ENCODE measurements at places on chromosomes 6 and 20.

- no peak overlapping the region for H3K4me3 ChIP-seq
- no peak for DNase-seq
- H3K36me3 ChIP-seq: no peaks in the 10 kb centered on the region
- peaks cover 10% of the 10 kb centered on the region for H3K4me1 ChIP-seq
- no peaks in the 10 kb centered on the region for H3K27me3 ChIP-seq
These were observed 160.8 kb upstream of the PHACTR1 start for GRCh38 chr6:12555781-12556180.

GRCh38 chr6:106181664-106182418 lies 95.7 kb downstream of the PRDM1 start:
- peaks cover 18% of the 10 kb centered on the region for H3K36me3 ChIP-seq
- H3K27me3 ChIP-seq: no peaks in the 10 kb centered on the region
- H3K4me1 ChIP-seq: no peaks in the 10 kb centered on the region
- DNase-seq: no peak
- peak overlapping the region; percentile 57 for H3K27ac ChIP-seq
- peak overlapping the region; percentile 42 for H3K4me3 ChIP-seq

GRCh38 chr6:39361657-39362486 lies 39.4 kb upstream of the KCNK16 start:
- no peak for DNase-seq
- no peak overlapping the region for H3K27ac ChIP-seq
- H3K27me3 ChIP-seq: peaks cover 9% of the 10 kb centered on the region
- peaks cover 19% of the 10 kb centered on the region for H3K4me1 ChIP-seq
- H3K36me3 ChIP-seq: no peaks in the 10 kb centered on the region

GRCh38 chr6:54315656-54316055 lies 7.4 kb downstream of the TINAG start:
- H3K4me1 ChIP-seq: no peaks in the 10 kb centered on the region
- H3K36me3 ChIP-seq: no peaks in the 10 kb centered on the region
- no peak overlapping the region for H3K27ac ChIP-seq
- peaks cover 5% of the 10 kb centered on the region for H3K27me3 ChIP-seq
- H3K4me3 ChIP-seq: no peak overlapping the region

- H3K4me3 ChIP-seq: peak overlapping the region; percentile 89
- peaks cover 8% of the 10 kb centered on the region for H3K27me3 ChIP-seq
- H3K36me3 ChIP-seq: peaks cover 17% of the 10 kb centered on the region
- no peak for DNase-seq
- no peak overlapping the region for H3K27ac ChIP-seq
These were observed 978 bp downstream of the HLA-A start for GRCh38 chr6:29943053-29943966.

DNA sequence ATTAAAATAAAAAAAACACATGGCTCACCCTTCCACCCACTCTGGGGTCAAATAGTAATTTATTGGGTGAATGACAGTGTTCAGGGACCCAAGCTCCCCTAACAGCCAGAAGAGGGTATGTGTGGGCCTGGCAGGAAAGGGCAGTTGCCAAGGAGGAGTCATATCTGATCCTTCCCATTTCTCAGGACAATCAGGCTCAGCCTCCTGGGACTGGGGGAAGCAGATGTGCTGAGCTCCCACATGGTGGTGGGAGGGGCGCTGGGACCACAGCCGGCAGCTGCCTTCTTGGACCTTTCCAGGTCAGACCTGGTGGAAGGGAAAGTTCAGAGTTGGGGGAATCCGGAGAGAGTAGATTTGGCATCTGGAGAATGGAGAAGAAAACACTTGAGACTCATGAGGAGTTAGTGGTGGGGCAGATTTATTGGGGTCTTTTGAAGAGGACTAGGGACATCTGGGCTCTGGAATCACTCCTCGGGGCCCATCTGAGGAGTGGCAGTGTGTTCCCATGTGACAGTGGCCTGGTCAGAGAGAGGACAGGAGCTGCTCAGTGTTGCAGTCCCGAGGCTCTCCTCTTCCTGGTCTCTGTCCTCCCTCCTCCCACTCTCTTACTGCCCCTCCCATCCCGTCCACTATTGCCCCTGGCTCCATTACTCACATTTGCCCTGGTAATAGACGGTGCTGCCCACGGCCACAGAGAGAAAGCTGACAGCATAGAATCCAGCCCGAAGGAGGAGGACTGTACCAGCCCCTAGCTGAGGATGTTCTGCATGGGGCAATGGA lies 3.0 kb downstream of the LST1 start:
- DNase-seq: no peak

DNA sequence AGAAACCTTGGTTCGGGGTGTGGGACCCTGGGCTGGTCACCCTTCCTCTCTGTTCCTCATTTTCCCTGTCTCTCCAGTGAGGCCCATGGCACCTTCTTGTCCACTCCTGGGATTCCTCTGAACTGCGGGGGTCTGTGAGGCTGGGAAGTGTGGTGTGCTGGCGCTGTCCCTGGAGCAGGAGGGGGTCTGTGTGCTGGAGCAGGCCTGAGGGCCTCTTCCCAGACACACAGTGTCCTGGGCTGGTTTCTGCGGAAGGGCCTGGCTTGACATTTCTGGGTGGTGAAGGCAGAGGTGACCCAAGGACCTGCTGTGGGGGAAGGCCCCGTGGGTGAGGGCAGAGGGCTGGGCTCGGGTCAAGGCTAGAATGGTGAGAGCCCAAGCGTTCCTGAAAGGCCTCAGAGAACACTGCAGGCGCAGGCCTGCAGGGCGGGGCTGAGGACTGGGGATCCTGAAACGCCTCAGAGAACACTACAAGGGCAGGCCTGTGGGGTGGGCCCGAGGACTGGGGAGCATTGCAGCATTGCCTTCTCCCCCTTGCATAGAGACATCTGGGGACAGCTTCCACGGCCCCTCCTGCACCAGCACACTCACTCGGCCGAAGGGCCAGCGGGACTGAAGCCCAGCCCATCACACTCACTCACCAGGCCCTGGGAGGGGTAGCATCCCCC lies 10.6 kb upstream of the BAK1 start:
- peak overlapping the region; percentile 91 for H3K27ac ChIP-seq
- no peak overlapping the region for H3K4me3 ChIP-seq
- no peak for DNase-seq
- peaks cover 28% of the 10 kb centered on the region for H3K4me1 ChIP-seq
- no peaks in the 10 kb centered on the region for H3K27me3 ChIP-seq

DNA sequence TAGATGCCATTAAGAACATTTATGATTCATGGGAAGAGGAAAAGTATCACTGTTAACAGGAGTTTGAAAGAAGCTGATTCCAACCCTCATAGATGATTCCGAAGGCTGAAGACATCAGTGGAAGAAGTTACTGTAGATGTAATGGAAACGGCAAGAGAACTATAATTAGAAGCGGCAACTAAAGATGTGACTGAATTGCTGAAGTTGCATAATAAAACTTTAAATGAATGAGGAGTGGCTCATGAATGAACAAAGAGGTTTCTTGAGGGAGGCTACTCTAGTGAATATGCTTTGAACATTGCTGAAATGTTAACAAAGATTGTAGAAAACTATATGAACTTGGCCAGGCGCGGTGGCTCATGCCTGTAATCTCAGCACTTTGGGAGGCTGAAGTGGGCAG lies 84.1 kb downstream of the PHIP start:
- H3K4me3 ChIP-seq: no peak overlapping the region
- no peaks in the 10 kb centered on the region for H3K4me1 ChIP-seq
- no peaks in the 10 kb centered on the region for H3K27me3 ChIP-seq

GRCh38 chr20:8250539-8251200 lies 118.6 kb downstream of the PLCB1 start:
- H3K4me3 ChIP-seq: peak overlapping the region; percentile 56
- no peaks in the 10 kb centered on the region for H3K36me3 ChIP-seq
- peak overlapping the region; percentile 32 for H3K27ac ChIP-seq

GRCh38 chr6:21909321-21909720 lies 315.8 kb downstream of the SOX4 start:
- no peak for DNase-seq
- peaks cover 55% of the 10 kb centered on the region for H3K4me1 ChIP-seq
- H3K27me3 ChIP-seq: no peaks in the 10 kb centered on the region
- H3K27ac ChIP-seq: peak overlapping the region; percentile 37

DNA sequence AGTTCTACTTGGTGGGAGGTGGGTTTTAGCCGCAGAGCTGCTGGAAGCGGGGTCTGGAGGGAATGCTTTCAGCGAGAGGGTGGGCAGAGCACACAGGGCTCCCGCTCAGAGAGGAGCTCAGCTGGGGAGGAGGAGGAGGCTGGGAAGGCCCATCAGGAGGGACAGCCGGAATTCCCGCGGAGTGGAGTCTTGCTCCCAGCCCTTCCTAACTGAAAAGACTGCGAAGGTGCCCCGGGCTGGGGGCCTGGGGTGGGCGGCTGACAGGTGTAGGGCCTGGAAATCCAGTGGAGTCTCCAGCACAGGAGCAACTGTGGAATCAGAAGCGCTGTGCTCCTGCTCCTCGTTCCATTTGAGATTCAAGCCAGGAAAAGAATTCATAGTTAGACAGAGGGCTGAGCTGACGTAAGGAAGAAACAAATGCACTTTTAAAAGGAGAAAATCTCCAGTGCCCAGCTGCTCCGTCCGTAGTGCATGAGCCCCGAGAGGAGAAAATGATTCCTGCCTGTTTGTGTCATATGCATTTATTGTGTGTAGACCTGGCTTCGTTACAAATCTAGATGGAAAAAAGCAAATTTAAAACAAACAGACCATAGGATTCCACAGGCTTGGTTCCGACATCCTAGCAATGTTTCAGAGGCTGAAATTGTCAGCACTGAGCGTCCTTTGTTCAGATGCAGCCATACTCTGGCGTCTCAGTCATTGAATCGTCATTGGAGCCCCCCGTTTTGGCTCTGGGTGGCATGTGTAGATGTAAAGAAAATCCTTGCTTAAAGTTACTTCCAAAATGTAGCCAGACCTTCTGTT lies 197.7 kb downstream of the SMOC2 start:
- H3K27me3 ChIP-seq: no peaks in the 10 kb centered on the region
- no peak for DNase-seq
- no peaks in the 10 kb centered on the region for H3K36me3 ChIP-seq
- no peak overlapping the region for H3K27ac ChIP-seq

DNA sequence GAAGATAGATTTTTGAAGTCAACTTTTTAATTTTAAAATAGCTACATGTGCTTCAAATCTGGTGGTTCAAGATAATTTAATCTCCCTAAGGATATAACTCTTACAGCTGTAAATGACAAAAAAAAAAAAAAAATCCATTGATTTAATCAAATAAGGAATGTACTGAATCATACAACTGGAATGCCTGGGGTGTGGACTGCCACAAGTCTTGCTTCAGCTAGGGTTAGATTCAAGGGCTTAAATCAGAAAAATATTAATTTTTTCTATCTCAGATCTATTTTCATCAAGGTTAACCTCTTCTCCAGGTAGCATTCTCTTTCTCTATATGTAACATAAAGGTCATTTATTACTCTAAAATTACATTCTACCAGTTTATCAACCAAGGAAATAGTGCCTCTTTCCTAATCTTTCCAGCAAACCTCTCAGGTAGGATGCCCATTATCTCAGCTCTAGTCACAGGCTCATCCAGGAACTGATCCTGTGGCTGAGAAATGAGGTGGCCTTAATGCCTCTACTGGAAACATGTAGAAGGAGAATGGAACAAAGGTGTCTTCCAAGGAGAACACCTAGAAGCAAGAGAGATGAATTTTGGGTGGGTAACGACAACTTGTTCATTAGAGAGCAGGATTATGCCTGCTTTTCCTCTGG lies 466.9 kb downstream of the CBLN4 start:
- peaks cover 4% of the 10 kb centered on the region for H3K27me3 ChIP-seq
- H3K4me3 ChIP-seq: no peak overlapping the region
- H3K4me1 ChIP-seq: no peaks in the 10 kb centered on the region
- no peak overlapping the region for H3K27ac ChIP-seq
- no peaks in the 10 kb centered on the region for H3K36me3 ChIP-seq

DNA sequence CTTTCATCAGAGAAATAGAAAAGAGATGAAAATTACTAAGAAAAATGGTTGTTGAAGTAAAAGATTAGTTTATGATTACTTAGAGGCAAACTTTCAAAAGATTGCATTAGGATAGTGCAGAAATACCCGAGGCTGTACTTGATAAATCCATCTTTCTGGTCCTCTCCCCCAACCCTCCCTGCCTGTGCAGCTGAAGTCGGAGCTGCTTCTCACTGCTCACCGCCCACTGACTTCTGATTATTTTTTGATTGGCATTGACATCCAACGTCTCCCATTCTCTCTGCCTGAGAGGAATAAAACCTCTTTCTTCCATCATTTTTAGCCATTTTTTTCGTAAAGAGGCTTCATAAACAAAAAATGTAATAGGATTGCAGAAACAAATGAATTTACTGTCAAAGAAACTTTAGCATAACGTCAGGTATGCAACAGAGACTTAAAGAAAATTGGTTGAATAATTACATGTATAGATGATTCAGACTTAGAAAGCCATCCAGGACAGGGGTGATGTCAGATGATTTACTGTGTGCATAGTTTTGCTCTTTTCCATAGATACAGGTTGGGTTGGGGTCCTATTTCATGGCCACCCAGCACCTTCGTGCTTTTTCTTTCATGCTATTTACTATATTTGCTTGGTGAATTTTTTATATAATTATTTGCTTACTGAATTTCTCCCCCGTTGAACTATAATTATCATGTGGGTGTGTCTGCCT lies 53.6 kb upstream of the EDN3 start:
- no peak for DNase-seq
- no peak overlapping the region for H3K27ac ChIP-seq
- peaks cover 17% of the 10 kb centered on the region for H3K27me3 ChIP-seq
- peaks cover 45% of the 10 kb centered on the region for H3K4me1 ChIP-seq
- peak overlapping the region; percentile 6 for H3K4me3 ChIP-seq

All from type B pancreatic cell (in vitro differentiated cells).